ENCODE measurements at places on chromosomes 1 and 21.

DNA sequence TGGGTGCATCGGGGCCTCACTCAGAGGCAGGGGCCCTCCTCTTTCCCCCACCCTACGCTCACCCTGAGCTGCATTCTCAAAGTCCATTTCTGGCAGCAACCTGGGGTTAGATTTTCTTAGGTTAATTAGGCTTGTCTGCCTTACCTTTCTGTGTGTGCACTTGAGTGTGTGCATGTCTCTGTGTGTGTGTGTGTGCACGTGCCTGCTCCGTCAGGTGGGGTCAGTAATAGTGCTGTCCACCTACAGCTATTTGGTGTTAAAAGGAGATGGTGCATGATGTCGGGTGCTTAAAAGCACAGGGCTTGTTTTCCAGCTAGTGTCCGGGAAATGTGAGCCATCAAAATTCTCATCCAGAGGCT lies 257.9 kb downstream of the CAMTA1 start:
- DNase-seq, result no peak

DNA sequence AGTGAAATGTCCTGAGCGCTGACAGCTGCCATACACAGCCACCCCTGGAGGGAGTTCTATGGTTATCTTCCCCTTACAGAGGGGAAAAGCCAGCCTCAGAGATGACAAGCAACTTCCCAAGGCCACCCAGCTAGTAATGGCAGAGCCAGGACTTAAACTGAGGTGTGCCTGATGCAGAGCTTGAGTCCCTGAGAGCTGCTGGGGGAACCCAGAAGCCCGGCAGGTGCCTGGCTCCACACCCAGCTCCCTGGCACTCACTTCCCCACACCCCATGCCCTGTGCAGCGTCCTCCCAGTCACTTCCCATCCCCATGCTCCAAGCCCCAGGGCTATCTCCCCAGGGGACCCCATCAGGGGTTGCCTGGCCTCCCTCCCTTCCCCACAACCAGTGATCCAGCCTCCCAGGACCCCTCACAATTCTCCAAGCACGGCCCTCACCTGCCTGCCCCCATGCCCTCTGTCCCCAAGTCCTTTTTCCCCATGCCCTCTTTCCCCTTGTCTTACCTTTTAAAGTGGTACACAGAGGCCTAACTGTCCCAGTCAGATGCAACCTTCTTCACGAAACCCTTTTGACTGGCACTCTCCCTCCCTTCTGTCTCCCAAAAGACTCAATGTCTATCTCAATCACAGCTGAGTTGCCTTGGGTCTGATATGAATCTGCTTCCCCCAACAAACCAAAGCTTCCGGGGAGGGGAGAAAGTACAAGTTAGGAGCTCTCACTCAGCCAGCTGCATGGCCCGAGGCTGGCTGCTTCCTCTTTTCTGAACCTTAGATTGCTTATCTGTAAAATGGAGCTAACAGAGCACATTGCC lies 39.8 kb upstream of the LRP8 start:
- no peak for DNase-seq

- no peak for DNase-seq
Measured at GRCh38 chr1:231181271-231181670, 19.4 kb downstream of the TRIM67 start.

DNA sequence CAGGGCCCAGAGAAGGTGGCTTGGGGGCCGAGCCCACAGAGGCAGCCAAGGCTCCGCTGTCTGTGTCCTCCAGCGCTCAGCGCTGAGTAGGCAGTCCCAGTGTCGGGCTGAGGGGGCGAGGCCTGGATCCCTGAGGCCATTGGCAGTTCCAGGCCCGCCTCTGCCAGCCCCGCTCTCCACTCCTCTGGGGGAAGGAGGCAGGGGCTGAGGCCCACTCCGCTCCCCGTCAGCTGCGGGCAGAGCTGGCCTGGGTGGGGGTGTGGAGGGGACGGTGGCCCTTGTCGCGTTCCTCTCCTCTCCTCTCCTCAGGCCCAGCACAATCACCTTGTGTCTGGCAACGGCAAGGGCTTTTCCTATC lies 132.8 kb downstream of the CASZ1 start:
- no peak for DNase-seq

- DNase-seq, result no peak
Measured at GRCh38 chr1:181386340-181386739, 97.0 kb upstream of the CACNA1E start.

DNA sequence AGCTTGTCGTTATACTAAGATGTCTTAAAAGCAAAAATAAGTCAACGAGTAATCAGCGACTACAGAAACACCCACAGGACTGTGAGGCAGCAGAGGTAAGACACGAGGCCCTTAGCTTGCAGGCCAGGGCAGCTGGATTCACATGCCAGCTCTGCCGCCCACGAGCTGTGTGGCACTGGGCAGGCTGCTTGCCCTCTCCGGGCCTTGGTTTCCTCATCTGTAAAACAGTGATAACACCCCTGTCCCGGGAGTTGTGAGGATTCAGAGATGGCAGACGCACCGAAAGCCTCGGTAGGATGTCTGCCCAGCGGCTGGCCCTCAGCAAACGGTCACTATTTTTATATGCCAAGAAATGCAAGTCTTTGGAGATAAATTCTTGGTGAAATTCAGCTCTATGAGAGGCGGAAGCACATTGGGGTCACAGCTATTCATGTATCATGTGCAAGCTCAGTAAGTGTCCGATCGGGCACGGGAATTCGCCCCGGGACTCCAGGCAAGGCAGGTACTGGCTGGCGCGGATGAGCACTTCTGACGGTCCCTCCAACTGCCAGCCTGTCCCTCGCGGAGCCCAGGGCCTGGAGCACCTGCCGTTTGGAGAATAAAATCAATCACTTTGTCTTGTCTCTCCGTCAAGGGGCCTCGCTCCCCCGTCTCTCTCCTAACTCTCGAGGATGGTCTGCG lies 1.1 kb downstream of the C2CD2 start:
- no peak for DNase-seq

GRCh38 chr1:245685111-245685810 lies 530.5 kb downstream of the KIF26B start:
- no peak for DNase-seq

GRCh38 chr1:165444897-165445370 lies at the start of gene RXRG:
Gene RXRG (minus strand): TSS chr1:165445126. CDS start chr1:165444893, 233 bp downstream.
- no peak for DNase-seq

Measured in stimulated activated naive CD4-positive, alpha-beta T cell (primary cell).